ENCODE measurements at places on chromosomes 6 and 20.

DNA sequence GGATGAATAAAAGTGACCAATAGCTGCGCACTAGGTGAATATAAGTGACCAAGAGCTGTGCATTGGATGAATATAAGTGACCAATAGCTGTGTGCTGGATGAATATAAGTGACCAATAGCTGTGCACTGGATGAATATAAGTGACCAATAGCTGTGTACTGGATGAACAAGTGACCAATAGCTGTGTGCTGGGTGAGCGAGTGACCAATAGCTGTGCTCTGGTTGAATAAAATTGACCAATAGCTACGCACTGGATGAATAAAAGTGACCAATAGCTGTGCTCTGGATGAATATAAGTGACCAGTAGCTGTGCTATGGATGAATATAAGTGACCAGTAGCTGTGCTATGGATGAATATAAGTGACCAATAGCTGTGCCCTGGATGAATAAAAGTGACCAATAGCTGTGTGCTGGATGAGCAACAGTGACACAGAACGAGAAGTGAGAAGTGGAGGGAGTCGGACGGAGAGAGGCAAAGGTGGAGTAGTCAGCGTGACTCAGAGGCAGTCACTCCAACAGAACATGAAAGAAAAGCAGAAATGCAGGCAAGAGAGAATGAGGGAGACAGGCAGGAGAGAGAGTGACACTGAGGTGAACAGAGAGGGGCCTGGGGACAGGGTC lies 38.5 kb downstream of the RBM38 start:
- no peak for DNase-seq

DNA sequence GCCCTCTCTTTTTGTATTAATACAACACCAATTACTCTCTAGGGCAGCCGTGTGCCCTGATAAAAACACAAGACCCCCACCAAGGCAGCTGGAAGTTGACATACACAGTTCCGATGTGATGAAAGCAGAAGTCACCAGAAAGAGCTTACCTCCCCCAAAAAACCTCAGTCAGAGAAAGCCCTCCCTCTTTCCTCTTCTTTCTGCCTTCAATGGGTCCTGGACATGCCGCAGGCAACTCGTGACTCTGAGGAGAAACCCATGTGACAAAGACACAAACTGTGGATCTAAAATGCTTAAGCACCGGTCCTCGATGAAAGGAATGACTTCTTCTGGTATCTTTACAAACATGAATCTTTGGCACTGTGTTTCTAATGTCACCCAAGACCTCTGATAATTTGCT lies 117.7 kb upstream of the CCDC28A start:
- DNase-seq: no peak

DNA sequence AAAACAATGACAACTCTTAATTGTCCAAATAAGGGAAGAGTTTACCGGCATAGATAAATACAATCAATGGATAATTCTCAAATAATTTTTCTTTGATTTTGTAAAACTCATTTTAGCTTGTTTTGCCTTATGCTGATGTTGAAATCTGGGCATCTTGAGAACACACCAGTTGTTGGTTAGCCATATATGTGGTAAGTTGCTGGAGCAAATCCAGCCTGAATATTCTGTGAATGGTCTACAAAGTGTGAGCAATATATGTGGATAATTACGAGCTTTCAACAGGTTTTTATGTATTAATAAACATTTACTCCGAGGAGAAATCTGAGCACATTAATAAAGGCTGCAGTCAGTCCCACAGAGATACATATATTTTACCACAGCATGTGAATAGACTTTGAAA lies 423.6 kb downstream of the BCKDHB start:
- DNase-seq: no peak

GRCh38 chr20:23143098-23143497 lies 57.0 kb upstream of the CD93 start:
- DNase-seq: no peak

GRCh38 chr6:49635978-49636712 lies 494 bp downstream of the RHAG start:
- no peak for DNase-seq

DNA sequence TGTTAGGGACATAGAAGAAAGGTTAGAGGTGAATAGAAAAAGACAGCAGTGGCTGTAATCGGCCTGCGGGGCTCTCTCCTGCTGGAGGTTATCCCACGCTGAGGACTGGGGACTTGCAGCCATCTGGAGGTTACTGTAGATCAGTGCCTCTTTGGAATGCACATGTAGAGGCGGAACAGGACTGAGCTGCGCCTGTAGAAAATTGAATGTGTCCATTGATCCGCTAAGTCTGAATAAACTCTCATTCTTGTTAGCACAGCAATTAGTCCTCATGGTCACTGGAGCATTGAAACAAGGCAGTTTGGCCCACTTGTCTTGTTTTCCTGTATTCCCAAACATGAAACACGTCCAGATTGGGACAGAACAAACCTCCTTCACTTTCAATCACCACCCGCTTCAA lies 46.3 kb upstream of the F13A1 start:
- DNase-seq: no peak

GRCh38 chr6:170134471-170135440 lies 156.1 kb downstream of the DLL1 start:
- DNase-seq: no peak

DNA sequence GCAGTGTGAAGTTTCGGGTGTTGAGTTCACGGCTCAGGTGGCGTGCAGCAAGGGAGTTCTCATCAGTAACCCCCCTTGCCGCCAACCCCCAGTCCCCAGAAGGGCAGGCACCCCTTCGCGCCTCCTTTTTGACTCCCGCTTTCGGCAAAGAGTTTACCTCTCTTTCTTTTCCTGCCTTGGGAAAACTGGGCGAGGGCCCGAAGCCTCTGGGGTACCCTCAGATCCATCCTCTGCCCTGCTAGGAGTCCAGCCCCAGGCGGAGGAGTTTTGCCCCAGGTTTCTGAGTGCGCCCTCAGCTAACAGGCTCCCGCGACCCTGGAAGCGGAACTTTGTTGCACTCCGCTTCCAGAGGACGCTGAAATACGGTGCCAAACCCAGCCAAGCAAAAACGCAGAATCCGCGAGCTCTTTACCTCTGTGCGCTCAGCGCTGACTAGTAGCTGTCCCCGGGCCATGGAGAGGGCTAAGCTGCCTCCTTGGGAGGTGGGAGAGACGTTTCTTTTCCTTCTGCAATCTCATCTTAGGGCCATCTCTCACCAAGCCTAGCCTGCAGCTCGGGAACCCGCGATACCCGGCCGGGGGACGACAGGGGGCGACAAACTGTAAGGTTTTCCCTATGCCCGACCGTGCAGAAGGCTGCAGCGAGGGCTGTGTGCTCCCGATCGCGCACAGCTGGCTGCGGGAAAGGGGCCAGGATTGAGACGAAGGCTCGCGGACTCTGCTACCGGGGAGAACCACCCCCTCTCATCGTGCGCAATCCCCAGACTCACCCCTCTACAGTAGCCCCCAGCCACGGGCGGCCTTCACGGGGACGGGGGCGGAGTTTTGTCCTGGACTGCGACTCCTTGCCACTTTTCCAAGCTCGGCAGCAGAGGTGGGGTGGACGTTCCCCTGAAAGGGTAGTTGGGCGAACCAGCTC lies 2.7 kb upstream of the PAX1 start:
- DNase-seq: peak; percentile 44

- no peak for DNase-seq
Observed at GRCh38 chr6:157143890-157144798, 179.2 kb downstream of the TMEM242 start.

- no peak for DNase-seq
Observed at GRCh38 chr6:100366419-100366818, 98.3 kb downstream of the SIM1 start.

- no peak for DNase-seq
Observed at GRCh38 chr20:62239278-62239879, 1.1 kb downstream of the OSBPL2 start.
